Suppressor macrophage treated with lipopolysaccharide for 4 hours (primary cell): ENCODE measurements at places on chromosomes 5 and 9.

DNA sequence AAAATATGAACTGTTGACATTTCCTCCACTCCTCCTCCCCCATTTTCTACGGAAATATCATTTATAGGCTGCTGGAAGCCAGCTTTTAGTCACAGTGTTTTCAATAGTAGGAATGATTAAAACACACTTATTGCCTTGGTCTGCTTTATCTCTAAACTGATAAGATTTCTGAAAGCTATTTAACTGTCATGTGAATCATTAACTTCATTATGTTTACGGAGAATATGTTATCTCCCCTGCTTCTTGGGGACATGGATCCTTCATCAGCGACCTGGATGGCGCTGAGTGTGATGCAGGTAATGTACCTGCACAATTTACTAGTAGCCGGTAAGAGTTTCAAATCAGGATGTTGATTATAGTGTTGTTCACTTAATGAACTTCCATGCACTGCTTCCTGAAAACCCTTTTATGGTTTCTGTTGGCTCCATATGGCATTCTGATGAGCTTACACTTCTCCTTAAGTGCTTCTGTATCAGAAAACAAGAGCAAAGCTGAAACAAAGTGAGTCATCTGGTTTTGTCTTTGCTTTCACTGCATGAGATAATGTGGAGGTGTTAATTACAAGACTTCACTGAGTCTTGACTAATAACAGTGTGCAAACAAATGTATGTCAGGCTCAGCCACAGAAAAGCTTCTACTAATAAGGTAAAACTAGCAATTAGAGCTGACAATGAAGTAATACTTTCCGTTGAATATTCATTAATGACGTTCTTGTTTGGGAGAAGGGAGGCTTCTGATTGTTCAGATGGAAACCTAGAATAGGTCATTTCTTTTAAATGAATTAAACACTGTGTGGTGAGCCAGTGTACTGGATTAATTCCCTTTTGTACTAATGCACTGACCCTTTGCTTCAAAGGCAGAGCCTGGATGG lies 162.4 kb upstream of the ZNF608 start:
- peak; percentile 89 for DNase-seq

- DNase-seq: no peak
Observed at GRCh38 chr5:931570-932145, 39.0 kb downstream of the TRIP13 start.

- no peak for DNase-seq
Observed at GRCh38 chr5:134106991-134107701, 7.3 kb upstream of the TCF7 start.

GRCh38 chr9:128024761-128025308 lies 42.3 kb downstream of the NAIF1 start:
- no peak for DNase-seq

GRCh38 chr9:78919701-78920100 lies 622.8 kb downstream of the PSAT1 start:
- no peak for DNase-seq

DNA sequence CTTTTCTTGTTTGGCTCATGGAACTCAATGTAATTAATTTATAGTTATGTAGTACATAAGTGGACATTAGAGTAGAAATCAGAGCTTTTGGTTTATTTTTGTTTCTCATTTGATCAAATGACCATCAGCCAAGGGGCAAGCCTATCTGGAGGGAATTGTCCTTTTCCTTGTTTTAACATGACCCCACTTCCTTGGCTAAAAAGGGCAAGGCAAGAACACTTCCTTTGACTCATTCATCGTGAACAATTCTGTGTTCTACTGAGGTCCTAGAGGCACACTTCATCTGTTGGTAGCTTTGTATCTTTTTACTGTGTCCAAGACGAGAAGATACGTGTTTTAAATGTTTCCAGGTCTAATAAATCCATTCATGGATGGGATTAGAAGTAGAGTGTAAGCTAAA lies 148.9 kb downstream of the ARHGEF28 start:
- no peak for DNase-seq

GRCh38 chr5:945691-946551 lies 53.2 kb downstream of the TRIP13 start:
- DNase-seq: no peak

GRCh38 chr9:98248737-98249474 lies 6.5 kb downstream of the TBC1D2 start:
- DNase-seq: peak; percentile 98

DNA sequence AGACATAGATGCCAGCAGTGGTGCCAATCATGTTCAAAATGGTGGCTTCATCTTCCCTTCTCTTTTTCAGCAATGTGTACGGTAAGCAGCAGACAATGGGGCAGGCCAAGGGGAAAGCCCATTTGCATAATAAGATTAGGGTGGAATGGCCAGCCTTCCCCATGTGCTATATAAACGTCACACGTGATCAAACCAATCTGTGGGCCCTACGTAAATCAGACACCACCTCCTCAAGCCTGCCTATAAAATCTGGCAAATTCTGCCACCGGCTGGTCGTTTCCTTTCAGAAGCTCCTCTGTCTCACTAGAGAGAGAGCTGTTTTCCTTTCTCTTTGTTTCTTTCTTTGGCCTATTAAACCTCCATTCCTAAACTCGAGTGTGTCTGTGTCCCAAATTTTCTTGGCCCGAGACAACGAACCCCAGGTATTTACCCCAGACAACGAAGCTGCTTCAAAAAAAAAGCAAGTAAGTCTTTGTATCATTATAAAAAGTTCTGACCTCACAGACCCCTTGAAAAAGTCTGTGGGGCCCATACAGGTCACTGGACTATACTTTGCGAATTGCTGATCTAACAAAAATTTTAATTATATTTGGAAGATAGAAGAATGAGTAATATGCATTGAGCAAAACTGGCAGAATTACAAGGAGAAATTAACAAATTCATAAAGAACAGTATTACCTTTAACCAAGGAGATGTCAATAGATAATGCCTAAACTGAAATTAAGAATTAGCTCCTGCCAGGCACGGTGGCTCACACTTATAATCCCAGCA lies 15.2 kb downstream of the ZBTB5 start:
- DNase-seq: no peak

DNA sequence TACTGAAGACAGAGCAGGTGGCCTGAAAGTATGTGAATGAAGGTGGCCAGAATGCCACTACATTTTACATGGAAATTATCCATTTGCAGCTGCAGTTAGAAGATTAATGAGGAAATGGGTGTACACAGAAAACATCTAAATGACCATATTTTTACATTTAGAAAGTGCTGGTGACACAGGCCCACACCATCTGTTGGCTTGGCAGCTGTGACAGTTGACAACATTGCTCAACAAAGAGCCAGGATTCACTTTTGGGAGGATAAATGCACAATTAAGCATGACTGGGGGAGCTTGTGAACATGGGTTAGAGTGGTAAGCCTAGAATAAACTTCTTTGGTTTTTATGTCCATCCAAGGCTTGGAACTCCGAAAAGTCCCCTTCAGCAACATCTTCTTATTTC lies 360.5 kb downstream of the KCTD16 start:
- no peak for DNase-seq

DNA sequence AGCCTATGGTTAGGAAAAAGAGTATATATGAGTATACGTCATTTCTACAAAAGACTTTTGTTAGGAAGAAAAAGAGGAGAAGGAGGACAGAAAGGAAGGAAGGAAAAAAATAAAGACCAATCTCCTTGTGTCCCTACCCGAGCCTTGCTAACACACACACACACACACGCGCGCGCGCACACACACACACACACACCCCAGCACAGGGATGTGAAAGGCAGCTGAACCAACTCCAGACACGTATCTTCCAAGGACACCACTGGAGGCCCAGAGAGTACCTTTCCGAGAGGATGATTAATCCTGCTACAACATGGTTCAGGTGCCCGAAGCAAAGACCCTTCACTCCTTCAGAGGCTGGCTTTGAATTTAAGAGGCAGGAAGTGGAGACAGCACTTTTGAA lies 56.9 kb upstream of the GALNT10 start:
- DNase-seq: no peak

GRCh38 chr5:147432323-147432722 lies 77.5 kb downstream of the DPYSL3 start:
- no peak for DNase-seq

DNA sequence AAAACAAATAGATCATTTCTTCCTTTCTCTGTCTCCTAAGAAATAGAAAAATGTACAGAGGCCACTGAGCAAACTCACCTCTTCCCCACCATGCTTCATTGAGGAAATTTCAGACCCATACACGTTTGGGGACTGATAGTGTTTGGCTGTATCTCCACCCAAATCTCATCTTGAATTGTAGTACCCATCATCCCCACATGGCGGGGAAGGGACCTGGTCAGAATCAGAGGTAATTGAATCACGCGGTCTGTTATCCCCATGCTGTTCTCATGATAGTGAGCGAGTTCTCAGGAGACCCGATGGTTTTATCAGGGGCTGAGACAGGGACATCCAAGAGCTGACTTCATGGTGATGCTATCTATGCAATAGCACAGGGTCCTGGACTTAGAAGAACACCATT lies 1655.8 kb downstream of the MAT2B start:
- no peak for DNase-seq

- DNase-seq: no peak
Observed at GRCh38 chr5:40288800-40289485, 390.8 kb upstream of the PTGER4 start.
